ENCODE measurements at places on chromosomes 4 and X. TPM values are rescaled to one million over a fixed set of nuclear protein-coding genes. Genes with fewer than 3 reads are reported as not detected.
A peak's percentile ranks its signal among the peaks of the same experiment; 100 is the strongest.

- DNase-seq, result no peak
Observed at GRCh38 chr4:189804894-189805293, 135.8 kb upstream of the FRG1 start.

- DNase-seq, result no peak
Observed at GRCh38 chr4:25120146-25120940, 39.9 kb downstream of the SEPSECS start.

- peak; percentile 79 for DNase-seq
Observed at GRCh38 chrX:2696698-2697215, 5.7 kb downstream of the CD99 start.

DNA sequence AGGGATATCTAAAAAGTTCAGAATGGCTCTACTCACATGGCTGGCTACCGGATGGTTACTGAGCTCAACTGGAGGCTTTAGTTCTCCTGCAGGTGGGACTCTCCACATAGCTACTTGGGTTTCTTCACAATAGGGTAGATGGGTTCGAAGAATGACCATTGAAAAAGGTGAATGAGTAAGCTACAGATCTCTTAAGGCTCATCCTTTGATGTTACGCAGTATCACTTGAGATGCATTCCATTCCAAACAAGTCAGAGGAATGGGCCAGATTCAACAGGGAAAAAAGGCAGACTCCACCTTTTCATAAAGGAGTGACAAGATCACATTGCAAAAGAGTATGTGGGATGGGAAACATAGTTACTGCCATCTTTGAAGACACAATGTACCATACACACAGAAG lies 52.6 kb downstream of the DDX53 start:
- no peak for DNase-seq

DNA sequence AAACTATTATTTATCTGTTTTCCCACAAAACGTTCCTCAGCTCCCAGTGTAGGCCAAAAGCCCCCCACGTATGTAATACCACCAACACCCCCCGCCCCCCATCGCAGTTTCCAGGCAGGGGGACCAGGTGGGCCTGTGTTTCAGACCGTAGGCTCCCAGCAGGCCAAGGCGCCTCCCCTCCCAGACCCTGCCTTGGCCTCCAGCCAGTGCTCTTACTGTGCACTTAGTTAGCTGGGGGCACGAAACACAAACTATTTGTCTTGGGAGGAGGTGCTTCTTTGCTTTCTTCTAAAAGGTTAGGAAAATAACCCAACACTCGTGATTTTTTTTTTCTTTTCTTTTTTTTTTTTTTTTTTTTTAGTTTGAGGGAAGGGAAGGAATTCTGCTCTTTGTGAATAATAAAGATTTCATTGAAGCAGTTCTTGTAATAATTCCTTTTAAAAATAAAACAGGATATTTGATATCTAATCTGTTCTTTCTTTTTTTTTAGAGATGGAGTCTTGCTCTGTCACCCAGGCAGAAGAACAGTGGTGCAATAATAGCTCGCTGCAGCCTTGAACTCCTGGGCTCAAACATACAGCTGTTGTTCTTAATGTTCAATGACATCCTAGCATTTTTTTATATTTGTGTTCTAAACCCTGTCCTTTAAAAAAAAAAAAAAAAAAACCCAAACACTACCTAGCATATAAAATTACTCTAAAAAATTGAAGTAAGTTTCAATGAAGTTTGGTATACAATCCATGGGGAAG lies 83.0 kb upstream of the CLDN34 start:
- no peak for DNase-seq

DNA sequence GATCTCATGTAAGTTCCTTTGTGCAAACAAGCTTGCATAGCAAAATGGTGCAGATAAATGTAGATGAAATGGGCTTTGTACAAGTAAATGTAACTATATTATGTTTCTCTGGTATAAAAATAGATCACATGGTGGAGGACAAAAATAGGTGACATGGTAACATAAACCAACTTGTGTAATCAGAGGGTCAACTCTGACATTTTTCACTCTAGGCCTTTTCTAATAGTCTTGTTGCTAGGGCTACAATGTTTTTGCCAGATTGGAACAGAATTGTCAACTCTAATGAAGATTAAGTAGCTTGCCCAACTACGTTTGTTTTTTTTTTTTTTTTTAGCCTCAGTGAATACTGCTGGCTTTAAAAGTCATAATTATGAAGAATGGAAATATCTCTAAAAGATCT lies 11.5 kb downstream of the MAD2L1 start:
- no peak for DNase-seq

DNA sequence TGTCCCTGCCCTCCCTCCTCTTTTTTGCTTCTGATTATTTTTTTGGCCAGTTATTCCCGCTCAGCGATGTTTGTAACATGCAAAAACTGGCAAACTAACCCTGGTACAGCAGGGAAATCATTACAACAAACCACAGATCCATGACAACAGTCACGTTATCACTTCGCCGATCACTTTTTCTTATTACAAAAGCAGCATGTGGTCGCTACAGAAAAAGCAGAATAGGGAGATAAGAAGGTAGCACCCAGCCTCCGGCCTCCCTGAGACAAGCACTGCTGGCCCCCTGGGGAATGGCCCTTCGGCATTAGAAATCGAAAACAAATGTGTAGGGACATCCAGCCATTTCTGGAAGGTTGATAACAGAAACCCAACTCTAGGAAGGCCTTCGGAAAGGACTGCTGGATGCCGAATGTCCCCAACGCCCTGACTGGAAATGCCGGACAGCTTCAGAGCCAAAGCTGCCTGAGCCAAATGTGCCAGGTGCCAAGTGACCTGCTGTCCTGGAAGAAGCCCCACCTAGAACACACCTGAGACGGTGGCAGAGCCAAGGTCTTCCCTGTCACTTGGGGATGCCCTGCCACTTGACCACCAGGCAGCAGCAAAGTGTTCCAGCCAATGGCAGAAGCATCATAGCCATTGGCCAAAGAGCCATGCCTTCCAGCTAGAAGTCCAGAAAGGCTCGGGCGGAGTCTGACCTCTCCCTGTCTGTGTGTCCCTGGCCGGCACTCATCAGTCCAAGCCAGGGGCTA lies 2.9 kb downstream of the IDH3G start:
- no peak for DNase-seq

GRCh38 chr4:87995435-87995834 lies 12.0 kb upstream of the PKD2 start:
- DNase-seq, result no peak

DNA sequence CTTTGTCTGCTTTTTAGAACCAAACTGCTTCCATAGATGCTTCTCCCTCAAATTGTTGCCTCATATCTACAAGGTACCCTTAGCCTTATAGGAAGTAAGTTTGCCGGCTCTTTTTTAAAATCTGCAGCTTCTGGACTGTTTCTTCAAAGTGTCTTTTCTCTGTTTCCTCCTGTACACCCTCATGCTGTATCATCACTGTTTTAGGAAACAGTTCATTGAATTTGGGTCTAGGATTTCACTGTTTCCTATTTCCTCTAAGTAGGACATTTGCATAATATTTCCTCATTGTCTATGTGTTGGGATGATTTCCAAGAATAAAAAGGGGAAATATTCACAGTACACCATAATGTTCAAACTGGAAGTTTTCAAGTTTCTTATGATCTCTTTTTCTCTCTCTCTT lies 43.0 kb downstream of the BANK1 start:
- no peak for DNase-seq

- no peak for DNase-seq
Observed at GRCh38 chrX:83019258-83019657, 488.8 kb upstream of the POU3F4 start.

DNA sequence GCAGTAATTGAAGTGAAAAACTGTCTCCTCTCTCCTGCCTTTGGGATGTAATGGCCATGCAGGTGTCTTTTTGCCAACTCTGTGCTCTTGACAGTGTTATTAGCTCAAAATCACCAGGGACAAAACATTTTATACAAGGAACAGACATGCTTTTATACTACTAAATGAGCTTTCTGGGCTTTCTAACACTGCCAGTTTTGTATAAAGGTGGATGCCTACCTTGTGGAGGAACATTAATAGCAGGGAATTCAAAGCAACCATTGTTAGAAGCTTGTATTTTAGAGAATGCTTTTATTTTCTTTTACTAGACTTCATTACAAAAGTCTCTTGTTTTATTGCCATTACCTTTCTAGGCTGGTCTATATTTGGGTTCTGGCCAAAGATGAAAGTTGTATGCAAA lies 54.7 kb upstream of the ARSJ start:
- DNase-seq, result no peak

DNA sequence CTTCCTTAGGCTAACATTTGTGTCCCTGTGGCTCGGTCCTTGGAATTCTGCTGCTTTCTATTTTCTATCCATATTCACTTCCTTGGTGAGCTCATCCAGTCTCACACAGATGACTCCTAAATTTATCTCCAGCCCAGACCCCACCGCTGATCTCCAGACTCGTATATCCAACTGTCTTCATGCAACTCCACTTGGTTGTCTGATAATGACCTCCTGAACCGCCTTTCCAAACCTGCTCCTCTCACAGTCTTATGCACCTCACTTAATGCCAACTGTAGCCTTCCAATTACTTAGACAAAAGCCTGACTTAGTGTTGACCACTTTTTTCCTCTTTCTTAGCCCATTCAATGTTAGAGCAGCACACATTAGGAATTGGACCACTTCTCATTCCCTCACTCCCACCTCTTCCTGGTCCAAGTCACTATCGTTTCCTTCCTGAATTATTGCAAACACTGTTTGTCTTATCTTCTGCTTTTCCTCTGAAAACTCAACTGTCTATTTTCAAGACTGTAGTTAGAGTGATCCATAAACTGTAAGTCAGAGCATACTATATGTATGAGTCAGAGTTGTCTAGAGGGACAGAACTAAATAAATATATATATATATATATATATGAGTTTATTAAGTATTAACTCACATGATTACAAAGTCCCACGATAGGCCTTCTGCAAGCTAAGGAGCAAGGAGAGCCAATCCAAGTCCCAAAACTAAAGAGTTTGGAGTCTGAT lies 292.5 kb downstream of the UNC5C start:
- DNase-seq, result no peak

- DNase-seq, result no peak
Observed at GRCh38 chr4:150206954-150207353, 128.7 kb downstream of the DCLK2 start.

DNA sequence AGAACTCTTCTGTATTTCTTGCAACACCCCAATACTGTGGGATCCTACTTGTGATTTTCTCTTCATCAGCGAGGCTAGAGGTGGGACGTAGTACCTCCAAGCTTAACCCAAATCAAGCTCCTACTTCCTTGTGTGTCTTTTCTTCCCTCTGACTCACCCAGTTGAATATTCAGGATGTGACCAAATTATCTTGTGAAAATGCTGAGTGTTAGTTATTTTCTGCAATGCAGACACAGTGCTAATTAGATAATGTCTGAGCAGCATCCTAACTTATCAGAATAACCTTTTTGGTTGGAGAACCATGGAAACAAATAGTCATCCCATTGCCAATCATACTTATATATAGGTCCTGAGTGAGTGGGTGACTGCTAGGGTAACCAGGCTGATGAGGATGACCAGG lies 2.4 kb downstream of the MEPE start:
- DNase-seq, result no peak

DNA sequence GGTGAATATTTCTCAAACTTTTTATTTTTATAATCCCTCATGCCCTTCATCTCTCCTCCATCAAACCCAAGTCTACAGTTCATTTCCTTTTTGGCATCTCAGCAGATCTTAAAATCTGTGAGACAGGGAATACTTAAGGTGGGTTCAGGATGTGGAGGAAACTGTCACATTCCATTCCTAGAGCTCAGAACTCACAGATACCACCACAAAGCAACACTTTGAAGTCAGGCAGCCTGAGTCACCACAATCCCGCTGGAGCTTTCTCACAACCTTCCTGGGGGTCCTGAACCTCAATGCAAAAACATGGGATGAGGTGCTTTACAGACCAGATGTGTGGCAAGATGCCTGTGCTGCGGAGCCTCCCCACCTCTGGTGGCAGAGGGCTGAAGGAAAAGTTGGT lies 63.2 kb downstream of the HHIP start:
- DNase-seq, result peak; percentile 93

DNA sequence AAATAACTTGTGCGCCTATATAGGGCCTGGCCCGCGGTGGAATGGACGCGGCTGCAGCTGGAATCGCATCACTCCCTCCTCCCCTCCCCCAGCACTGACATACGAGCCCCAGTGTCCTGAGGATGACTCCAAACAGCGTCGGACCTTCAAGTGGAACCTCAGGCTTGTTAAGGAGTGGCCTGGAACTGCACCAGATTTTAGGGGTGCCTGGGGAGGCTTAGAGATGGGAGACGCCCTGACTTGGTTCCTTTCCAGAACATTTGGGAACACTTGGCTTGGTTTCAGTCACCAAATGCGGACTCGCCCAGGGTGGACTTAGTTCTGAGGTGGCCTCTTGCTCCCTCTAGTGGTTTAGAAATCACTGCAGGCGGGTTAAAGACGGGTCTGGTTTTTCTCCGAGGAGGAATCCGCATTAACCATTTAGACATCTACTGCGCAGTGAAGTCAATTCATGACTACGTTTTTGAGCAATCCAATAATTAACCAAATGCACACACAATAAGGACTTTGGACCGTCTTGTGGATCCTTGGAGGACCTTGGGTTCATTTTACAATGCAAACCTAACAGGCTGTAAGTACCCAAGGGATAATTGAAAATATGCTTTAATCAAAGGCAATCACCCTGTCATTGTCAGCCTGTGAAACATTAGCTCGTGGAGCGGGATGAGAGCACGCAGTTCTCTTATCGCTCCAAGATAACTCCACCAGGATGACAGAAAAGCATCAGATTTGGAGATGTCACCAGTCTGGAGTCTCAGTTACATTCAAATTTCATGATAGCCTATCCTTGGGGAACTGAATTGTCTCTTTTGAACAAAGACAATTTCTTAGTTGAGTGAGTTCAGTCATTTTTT lies 11.2 kb upstream of the PDGFRA start:
- DNase-seq, result peak; percentile 56

WNK3 gene
- 3.6 TPM for total RNA-seq

- peak; percentile 77 for DNase-seq
Observed at GRCh38 chr4:174120446-174121295, 162.8 kb downstream of the FBXO8 start.
